ENCODE measurements at places on chromosomes 11 and 22. TPM values are rescaled to one million over a fixed set of nuclear protein-coding genes. Genes with fewer than 3 reads are reported as not detected.

- no peaks in the 10 kb centered on the region for H3K36me3 ChIP-seq
- H3K27ac ChIP-seq, result no peak overlapping the region
- H3K4me1 ChIP-seq, result no peaks in the 10 kb centered on the region
- H3K27me3 ChIP-seq, result peaks cover 2% of the 10 kb centered on the region
Measured at GRCh38 chr11:17986711-17987220, 26.1 kb downstream of the SERGEF start.

- no peak for DNase-seq
- H3K36me3 ChIP-seq, result no peaks in the 10 kb centered on the region
- no peak overlapping the region for H3K4me3 ChIP-seq
- peaks cover 4% of the 10 kb centered on the region for H3K4me1 ChIP-seq
Measured at GRCh38 chr11:76268498-76268897, 62.2 kb upstream of the WNT11 start.

DNA sequence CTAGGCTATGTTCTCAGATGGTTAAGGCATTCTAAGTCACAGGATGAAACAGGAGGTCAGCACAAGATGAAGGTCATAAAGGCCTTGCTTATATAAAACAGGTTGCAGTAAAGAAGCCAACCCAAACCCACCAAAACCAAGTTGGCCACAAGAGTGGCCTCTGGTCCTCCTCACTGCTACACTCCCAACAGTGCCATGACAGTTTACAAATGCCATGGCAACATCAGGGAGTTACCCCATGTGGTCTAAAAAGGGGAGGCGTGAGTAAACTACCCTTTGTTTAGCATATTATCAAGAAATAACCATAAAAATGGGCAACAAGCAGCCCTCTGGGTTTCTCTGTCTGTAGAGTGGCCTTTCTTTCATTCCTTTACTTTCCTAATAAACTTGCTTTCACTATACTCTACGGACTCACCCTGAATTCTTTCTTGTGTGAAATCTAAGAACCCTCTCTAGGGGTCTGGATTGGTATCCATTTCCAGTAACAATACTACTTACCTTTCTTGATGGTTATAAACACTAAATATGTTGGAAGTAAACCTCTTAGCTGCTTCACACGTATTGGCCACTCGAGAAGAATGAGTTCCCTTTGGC, 1237.9 kb downstream of the FAM181B start:
- no peak overlapping the region for H3K4me3 ChIP-seq
- no peaks in the 10 kb centered on the region for H3K36me3 ChIP-seq
- no peak for DNase-seq
- H3K27me3 ChIP-seq, result no peaks in the 10 kb centered on the region
- no peak overlapping the region for H3K27ac ChIP-seq

GRCh38 chr22:41289671-41290070, 3.7 kb upstream of the RANGAP1 start:
- peaks cover 2% of the 10 kb centered on the region for H3K4me1 ChIP-seq
- no peak overlapping the region for H3K4me3 ChIP-seq
- no peak overlapping the region for H3K27ac ChIP-seq
- DNase-seq, result no peak

GRCh38 chr11:35207471-35208403, 68.8 kb downstream of the CD44 start:
- H3K4me3 ChIP-seq, result no peak overlapping the region
- no peak overlapping the region for H3K27ac ChIP-seq
- peaks cover 5% of the 10 kb centered on the region for H3K36me3 ChIP-seq
- DNase-seq, result no peak
- peaks cover 2% of the 10 kb centered on the region for H3K27me3 ChIP-seq
- H3K4me1 ChIP-seq, result peaks cover 3% of the 10 kb centered on the region

- no peaks in the 10 kb centered on the region for H3K4me1 ChIP-seq
- DNase-seq, result no peak
- peaks cover 2% of the 10 kb centered on the region for H3K27me3 ChIP-seq
Measured at GRCh38 chr22:32771756-32772155, 29.7 kb upstream of the TIMP3 start.

DNA sequence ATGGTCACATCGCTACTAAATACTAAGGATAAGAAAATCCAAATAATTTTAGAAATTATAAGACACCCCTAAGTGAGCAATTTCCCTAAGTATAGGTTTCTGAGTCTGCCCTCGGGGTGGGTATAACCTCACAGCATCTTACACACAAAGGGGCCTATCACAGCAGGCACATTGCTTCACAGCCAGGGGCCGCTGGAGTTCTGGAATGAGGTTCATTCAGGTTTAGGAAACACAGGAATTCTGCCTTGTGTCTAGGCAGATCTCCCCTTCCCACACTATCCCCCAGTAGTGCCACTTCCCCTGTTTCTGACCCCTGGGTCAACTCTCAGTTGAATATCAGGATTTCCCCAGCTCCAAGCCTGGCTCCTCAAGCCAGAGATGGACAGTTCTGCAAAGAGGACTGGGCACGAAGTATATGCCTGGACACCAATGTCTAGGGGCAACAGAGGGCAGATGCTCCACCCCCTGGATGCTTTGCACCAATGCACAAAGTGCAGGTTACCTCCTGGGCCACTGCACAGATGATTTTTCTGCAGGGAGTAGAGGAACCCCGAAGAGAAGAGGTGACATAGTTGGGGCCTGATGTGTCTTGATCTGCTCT, 11.4 kb downstream of the TUBA8 start:
- H3K36me3 ChIP-seq, result peaks cover 5% of the 10 kb centered on the region
- no peak overlapping the region for H3K27ac ChIP-seq
- no peaks in the 10 kb centered on the region for H3K4me1 ChIP-seq

- H3K27ac ChIP-seq, result peak overlapping the region; percentile 74
- peaks cover 18% of the 10 kb centered on the region for H3K27me3 ChIP-seq
- peaks cover 7% of the 10 kb centered on the region for H3K36me3 ChIP-seq
- peak; percentile 56 for DNase-seq
- no peak overlapping the region for H3K4me3 ChIP-seq
Measured at GRCh38 chr22:49768951-49769690, 58.6 kb downstream of the BRD1 start.

DNA sequence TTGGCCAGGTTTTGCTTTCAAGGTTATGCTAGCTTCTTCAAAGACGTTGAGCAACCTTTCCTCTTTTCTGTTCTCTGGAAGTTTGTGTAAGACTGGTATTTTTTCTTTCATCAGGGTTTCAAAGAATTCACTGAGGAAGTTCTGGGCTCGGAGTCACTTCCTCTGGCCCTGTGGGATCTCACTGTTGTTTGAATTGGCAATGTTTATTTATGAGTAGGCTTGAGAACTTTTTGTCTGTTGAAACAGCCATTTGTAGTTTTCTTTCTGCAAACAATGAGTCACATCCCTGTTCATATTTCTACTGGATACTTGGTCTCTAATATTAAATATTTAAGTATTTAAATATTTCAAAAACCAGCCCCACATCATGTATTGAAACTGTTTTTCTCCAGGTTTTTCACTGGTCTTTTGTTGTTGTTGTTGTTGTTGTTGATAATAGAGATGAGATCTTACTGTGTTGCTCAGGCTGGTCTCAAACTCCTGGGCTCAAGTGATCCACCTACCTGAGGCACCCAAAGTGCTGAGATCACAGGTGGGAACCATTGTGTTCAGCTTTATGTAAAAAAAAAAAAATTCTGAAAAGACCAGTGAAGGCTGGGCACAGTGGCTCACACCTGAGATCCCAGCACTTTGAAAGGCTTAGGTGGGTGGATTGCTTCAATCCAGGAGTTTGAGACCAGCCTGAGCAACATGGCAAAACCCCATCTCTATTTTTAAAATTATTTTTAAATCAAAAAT, 26.9 kb downstream of the SUSD2 start:
- no peaks in the 10 kb centered on the region for H3K27me3 ChIP-seq
- DNase-seq, result no peak
- no peak overlapping the region for H3K4me3 ChIP-seq
- peaks cover 13% of the 10 kb centered on the region for H3K4me1 ChIP-seq
- no peaks in the 10 kb centered on the region for H3K36me3 ChIP-seq

GLYATL2 gene
- total RNA-seq, result 0.83 TPM

MMP27 gene
- not detected for total RNA-seq

OR52I1 gene
- 0.27 TPM for total RNA-seq

HBD gene
- total RNA-seq, result not detected
